Gastroesophageal sphincter (tissue), 4 donors: ENCODE measurements at places on chromosomes 4 and X.

GRCh38 chrX:132875650-132876522 lies 82.5 kb downstream of the HS6ST2 start:
- no peak for ATAC-seq

DNA sequence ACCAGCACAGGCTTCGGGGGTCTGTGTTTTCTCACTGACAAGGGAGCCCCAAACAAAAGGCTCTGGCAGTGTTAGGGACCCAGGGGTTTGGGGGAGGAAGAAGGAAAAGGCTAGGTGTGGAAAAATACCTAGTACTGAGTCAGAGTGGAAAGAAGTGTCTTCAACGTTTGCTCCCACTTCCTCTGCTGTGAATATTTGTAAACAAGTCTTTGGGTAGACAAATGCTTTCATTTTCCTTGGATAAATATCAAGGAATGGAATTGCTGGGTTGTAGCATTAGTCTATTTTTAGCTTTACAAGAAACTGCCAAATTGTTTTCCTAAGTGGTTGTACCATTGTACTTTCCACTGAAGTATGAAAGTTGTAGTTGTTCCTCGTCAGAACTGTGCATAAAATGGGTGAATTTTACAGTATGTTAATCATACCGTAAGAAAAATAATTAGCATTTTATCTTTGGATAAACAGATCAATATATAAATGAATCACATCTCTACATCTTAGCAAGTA lies 17.4 kb downstream of the COL4A5 start:
- no peak for ATAC-seq

GRCh38 chrX:105018865-105019264 lies 201.6 kb downstream of the TEX13A start:
- no peak for ATAC-seq

DNA sequence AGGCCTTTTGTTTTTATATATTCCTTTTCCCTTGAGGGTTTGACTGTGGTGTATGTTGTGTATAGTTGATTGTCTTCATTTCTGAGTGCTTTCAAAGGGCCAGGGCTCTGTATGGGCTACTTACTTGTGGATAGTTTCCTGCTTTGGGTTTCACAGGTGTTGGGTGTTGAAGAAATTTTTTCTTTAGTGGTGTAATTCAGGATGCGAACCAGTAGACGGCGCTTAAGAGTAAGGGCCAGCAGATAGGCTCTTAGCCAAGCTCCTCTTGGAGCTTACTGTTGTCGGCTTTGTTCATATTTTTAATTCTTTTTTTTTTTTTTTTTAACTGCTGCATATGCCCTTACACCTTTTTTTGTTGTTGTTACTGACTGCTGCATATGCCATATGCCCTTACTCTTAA lies 276.3 kb upstream of the GALNT7 start:
- no peak for ATAC-seq

- no peak for ATAC-seq
Measured at GRCh38 chrX:40035726-40036125, 62.0 kb downstream of the BCOR start.

DNA sequence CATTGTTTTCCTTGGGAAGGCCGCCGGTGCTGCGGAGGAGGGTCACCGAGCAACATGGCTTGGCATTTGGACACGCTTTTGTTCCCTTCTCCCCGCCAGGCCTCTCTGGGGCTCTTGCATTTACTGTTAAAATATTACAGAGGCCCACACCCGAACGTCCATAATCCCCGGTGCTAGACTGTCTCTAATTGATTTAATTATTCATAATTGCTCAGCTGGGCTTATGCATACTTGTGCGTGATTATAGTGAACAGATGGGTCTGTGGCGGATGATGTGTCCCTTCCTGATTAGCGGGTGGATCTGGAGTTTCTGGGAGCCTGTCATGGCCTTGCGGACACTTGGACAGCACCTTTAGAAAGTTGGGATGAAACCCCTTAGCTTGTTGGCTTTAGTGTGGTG lies 100.2 kb upstream of the MSX1 start:
- ATAC-seq: no peak

DNA sequence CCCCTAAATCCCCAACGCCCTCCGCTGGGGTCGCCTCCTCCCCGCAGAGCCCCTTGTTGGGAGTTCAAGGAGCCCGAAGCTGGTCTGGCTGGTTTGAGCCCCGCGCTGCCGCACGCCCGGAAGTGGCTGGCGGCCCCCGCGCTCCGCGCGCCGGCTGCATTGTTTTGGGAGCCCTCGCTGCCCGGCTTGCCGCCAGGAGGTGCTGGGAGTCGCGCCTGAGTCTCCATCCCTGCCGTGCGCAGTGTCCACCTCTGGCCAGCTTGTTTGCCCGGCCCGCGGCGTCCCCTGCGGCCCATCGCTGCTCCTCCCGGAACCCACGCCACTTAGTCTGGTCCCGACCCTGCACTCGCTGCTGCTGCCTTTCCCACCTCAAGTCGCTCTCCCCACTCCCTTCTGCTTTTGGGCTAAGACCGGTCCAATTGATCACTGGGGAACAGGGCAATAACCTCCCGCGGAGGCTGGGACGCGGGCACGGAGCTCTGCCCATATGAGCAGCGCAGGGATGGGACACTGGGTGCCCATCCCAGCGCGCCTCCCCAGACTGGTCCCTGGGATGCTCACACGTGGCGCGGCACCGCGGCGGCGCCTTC lies 2.2 kb upstream of the SFRP2 start:
- peak; percentile 41 for ATAC-seq

DNA sequence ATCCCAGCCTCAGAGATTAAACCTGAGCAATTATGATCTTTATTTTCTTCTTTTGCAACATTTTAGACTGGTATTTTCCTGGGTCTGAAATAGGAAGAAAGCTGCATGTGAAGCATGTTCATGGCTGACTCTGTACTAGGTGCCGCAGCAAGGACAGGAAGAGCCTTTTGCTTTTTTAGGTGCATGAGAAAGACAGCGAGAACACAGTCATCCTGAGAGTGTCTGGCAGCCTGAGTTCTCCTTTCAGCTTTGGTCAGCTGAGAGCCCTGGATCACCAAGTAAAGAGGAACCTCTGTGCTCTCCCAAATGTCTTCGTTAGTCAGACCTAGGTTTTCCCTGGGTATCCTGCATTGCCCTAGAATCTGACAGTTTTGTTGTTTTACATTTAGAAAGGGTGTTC lies 29.8 kb downstream of the FAM149A start:
- ATAC-seq: peak; percentile 60

- no peak for ATAC-seq
Measured at GRCh38 chr4:15202481-15202880, 200.2 kb downstream of the CPEB2 start.

DNA sequence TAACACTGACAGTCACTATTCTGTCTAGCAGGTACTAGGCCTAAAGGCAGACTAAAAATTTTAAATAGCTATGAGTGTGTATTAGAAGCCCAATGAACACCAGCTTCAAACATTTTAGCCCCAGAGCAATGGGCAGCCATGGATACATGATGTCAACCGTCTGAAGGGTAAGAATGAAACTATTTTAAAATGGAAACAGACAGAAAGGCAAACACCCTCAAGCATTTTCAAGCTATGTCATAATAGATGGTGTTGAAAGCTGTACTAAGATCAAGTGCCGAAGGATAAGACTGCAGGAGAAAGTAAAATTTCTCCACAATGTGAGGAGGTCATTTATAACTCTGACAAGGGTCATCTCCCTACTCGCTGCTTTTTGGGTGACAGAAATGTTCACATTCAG lies 225.0 kb downstream of the COL25A1 start:
- no peak for ATAC-seq

- ATAC-seq: no peak
Measured at GRCh38 chr4:7703688-7704087, 236.0 kb downstream of the AFAP1 start.
